ENCODE measurements at places on chromosomes 3 and 15.

DNA sequence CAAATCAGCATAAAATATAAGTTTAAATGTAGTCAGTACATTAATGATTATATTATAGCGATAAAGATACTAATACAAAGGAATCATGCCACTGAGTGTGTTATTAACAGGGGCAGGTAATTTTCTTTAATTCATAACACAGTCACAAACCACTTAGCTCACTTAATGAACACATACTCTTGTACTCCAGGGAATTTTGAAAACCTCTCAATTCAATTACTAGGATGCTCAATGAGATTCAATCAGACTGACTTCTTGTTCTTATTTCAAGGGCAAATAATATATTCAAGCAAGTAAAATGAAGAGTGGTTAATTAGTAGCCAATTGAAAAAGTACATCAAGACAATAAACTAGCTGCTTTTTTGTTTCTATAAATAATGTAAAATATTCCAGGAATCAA is 5.8 kb upstream of the SUCNR1 start:
- no peak for DNase-seq

GRCh38 chr3:9324944-9325343 is 37.9 kb upstream of the THUMPD3 start:
- DNase-seq, result no peak

- DNase-seq, result no peak
These were observed 103.4 kb upstream of the MELTF start for GRCh38 chr3:197132916-197133530.

DNA sequence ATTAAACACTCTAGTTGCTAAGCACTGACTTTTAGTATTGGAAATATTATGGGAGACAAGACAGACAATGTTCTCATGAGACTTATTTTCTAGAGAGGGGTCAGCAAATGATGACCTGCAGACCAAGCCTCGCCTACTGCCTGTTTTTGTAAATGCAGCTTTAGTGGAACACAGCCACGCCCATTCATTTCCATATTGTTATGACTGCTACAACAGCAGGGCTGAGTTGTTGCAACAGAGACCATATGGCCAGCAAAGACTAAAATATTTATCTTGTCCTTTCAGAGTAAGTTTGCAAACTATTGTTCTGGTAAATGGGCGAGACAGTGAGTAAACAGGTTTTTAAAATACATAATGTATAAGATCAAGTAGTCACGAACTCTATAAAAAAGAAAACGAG is 570.2 kb downstream of the NTRK3 start:
- DNase-seq, result no peak

GRCh38 chr3:134542287-134542958 is 56.6 kb downstream of the CEP63 start:
- DNase-seq, result no peak

DNA sequence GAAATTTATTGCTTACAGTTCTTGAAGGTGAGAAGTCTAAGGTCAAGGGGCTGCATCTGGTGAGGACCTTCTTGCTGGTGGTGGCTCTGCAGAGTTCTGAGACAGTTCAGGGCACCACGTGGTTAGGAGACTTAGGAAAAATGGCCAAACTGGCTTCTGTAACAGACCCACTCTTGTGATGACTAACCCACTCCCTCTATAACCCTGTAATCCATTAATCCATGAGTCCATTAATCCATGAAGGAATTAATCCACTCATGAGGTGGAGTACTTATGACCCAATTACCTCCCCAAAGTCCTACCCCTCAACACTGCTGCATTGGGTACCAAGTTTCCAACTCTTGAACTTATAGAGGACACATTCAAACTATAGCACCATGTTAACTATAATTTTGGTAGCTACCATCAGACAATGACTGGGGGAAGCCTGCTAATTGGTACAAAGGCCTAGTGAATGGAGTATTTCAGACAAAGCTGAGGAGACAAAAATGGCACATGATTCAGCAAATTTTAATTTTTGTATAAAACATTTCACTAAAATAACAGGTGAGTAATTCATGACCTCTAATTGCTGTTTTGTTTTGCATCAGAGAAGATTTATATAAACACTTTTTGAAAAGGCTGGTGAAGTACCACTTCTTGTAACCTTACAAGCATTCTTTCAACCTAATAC is 374.1 kb upstream of the TBL1XR1 start:
- no peak for DNase-seq

- DNase-seq, result no peak
These were observed 14.3 kb upstream of the ABHD5 start for GRCh38 chr3:43676441-43676840.

Data from AG09319 (cell line).